ENCODE measurements at places on chromosomes 13 and 19.
A peak's percentile ranks its signal among the peaks of the same experiment; 100 is the strongest.

- no peak for DNase-seq
These were observed 78.7 kb upstream of the FAM216B start for GRCh38 chr13:42702716-42703115.

DNA sequence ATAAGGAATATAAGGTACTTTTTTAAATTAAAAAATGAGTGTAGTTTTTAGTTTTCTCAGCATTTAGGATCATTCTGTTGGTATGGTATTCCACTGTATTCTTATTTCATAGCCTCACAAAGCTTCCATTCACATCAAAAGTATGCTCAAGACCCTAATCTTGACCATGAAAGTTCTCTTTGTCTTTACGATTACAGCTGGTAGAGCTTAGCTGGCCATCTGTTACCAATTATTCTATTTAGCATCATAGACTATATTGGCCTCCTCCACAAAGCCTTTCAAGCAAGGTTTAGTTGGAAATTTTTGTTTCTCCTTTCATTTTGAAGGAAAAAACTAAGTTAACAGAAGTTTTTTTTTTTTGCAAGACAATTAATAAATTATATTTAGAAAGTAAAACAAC lies 245.1 kb downstream of the KCTD12 start:
- peak; percentile 65 for DNase-seq

GRCh38 chr13:46577696-46578589 lies 25.0 kb downstream of the LRCH1 start:
- no peak for DNase-seq

GRCh38 chr13:51348069-51348967 lies 8.8 kb downstream of the SERPINE3 start:
- no peak for DNase-seq

DNA sequence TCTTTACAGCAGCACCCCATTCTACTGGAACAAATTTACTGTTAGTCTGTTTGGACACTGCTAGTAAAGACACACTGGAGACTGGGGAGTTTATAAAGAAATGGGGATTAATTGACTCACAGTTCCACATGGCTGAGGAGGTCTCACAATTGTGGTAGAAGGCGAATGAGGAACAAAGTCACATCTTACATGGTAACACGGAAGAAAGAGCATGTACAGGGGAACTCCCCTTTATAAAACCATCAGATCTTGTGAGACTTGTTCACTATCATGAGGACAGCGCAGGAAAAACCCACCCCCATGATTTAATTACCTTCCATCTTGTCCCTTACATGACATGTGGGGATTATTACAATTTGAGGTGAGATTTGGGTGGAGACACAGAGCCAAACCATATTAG lies 1204.2 kb downstream of the SLITRK1 start:
- DNase-seq = no peak

- DNase-seq = peak; percentile 34
These were observed at the start of gene SBK2 for GRCh38 chr19:55536951-55537740. SBK2 (minus strand) TSS chr19:55537133; CDS start chr19:55536294, 839 bp downstream.

DNA sequence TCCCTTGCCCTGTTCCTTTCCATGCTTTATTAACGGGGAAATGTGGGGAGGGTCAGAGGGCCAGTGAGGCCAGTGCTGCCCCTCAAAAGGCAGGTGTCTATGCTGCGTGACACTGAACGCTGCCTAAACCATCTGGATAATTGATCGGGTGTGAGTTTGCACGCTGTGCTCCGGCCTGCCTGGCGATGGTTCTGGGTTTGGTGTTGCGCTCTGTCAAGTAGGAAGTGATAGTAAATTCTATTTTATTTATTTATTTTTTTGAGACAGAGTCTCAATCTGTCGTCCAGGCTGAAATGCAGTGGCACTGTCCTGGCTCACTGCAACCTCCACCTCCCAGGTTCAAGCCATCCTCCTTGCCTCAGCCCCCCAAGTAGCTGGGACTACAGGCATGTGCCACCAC lies 86.5 kb downstream of the ATP11A start:
- no peak for DNase-seq

DNA sequence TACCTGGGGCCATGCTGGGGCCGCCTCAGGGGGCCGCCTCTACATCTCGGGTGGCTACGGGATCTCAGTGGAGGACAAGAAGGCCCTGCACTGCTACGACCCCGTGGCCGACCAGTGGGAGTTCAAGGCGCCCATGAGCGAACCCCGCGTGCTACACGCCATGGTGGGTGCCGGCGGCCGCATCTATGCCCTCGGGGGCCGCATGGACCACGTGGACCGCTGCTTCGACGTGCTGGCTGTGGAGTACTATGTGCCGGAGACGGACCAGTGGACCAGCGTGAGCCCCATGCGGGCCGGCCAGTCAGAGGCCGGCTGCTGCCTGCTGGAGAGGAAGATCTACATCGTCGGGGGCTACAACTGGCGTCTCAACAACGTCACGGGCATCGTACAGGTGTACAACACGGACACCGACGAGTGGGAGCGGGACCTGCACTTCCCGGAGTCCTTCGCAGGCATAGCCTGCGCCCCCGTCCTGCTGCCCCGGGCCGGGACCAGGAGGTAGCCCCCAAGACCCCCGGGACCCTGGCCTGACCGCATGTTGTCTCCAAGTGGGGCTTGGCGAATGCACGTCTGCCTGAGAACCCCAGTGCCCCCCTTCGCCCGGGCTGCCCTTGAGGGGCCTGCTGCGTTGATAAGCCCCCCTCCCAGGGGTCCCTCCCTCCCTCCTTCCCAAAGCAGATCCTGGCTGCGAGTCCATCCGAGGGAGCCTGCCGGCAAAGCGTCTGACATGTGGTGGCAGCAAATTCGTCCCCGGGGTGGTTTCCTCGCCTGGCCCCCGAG lies 14.5 kb upstream of the CRTC1 start:
- DNase-seq = no peak

DNA sequence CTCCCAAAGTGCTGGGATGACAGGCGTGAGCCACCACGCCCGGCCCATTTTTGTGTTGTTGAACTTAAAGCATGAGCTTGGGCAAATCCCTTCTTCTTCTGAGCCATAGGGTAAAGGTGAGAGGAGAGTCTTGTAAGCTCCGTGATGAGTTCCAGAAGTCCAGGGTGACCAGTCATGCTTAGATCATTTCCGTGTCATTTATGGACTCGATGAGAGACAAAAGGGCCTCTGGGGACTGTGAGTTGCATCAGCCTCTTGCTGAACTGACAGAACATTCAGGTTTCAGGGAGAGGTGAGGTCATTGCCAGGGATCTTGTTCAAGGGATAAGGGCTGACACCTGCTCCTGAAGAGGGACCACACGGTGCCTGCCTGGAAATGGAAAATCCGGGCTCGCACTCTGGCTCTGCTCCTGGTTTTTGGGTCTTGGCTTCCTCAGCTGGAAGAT lies 53.6 kb downstream of the GADD45B start:
- peak; percentile 36 for DNase-seq

GRCh38 chr19:18905058-18905456 lies 9.1 kb upstream of the CERS1 start:
- DNase-seq = no peak

DNA sequence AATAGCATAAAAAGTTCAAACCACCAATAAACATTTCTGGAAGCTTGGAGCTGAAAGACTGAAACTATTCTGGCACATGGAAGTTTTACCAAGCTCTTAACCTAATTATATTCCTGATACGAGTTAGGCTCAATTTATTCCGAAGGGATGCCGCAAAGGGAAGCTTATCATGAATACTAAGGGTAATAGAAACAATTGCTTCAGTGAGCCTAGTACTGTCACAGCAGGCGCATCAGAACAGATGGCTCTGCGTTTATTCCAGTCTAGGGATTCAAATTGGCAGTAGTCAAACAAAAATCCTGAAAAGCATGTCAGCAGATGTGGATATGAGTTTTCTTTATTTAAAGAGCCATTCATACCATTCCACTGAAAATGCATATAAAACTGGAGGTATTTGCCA lies 779.5 kb downstream of the GPC5 start:
- peak; percentile 13 for DNase-seq

DNA sequence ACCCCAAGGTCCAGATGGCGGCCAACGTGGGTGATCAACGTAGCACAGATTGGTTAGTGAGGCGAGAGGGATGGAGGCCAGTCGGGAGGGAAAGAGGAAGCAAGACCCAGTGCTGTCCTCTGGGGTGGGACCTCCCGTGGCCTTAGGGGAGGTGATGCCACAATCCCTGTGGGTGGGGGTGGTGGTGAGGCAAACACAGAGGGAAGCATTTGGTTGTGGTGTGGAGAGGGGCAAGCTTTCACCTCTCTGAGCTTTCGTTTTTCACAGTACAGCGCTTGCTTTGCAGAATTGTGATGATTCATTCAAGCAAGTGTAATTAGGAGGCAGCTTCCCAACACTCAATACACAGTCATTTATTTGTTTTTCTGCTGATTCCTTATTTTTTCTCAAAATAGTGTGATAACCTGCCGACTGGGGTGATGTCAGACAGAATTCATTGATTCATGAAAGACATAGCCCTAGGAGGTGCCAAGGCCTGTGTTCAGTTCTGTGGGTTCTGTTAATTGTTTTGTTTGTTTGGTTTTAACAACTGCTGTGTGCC lies 2.4 kb downstream of the LENG8 start:
- no peak for DNase-seq

GRCh38 chr13:112588490-112589297 lies 741 bp upstream of the TUBGCP3 start:
- DNase-seq = peak; percentile 21

GRCh38 chr13:31036731-31037695 lies 104.6 kb downstream of the TEX26 start:
- no peak for DNase-seq

DNA sequence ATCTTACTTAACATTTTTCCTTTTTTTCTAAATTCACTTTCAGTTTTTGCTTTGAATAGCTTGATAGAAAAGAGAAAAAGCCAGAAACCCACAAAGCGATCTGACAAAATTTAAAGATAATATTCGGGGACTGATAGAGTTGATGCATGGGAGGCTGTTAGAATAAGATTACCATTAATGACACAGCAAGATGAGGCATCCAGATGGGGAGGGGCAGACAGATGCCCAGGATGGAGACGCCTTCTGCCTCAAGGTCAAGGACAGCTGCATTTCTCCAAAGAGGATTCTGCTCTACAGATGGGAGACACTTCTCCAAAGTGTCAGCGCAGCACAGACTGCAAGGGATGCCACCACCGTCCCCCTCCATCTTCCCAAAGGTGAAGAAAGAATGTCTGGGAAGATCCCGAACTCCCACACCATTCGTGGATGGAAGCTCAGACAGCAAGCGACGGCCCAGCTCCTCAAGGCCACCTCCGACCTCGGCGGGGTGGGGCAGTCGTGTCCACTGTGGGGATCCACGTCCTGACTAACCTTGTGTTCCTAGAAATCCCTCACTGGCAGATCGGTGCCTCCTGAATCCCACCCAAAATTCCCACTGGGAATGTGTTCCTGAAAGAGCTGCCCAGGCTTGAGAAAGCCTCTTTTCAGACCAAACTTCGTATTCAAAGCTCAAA lies 32.9 kb downstream of the NAXD start:
- no peak for DNase-seq

DNA sequence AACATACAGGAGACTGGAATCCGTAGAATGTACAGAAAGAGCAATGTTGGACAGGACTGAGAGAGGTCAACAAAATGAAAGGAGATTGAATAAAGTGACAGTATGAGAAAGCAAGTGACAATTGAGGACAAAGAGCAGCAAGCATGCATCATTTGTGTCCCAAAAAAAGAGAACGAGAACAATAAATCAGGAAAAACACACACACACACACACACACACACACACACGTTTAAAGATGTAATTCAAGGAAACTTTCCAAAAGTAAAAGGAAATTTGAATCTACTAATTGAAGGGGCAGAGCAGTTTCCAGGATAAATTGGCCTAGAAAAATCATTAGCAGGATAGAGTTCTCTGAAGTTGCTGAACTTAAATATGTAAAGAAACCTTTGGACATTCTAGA lies 16.9 kb downstream of the DPY19L3 start:
- no peak for DNase-seq

GRCh38 chr19:52191951-52192350 lies 2.1 kb downstream of the PPP2R1A start:
- DNase-seq = no peak

- no peak for DNase-seq
These were observed 76.5 kb downstream of the PCDH20 start for GRCh38 chr13:61339054-61339621.

DNA sequence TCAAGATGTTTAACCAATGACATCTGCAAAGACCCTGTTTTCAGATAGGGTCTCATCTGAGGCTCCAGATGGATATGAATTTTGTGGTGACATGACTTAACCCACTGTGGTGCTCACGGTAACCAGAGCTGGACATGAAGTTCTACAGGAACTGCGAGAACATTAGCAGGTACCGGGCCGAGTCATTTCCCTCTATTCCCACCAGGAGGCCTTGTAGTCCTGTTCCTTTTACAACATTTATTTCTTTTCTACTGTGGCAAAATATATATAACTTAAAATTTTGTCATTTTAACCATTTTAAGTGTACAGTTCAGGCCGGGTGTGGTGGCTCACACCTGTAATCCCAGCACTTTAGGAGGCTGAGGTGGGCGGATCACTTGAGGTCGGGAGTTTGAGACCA lies 7.6 kb upstream of the TSPAN16 start:
- DNase-seq = no peak

DNA sequence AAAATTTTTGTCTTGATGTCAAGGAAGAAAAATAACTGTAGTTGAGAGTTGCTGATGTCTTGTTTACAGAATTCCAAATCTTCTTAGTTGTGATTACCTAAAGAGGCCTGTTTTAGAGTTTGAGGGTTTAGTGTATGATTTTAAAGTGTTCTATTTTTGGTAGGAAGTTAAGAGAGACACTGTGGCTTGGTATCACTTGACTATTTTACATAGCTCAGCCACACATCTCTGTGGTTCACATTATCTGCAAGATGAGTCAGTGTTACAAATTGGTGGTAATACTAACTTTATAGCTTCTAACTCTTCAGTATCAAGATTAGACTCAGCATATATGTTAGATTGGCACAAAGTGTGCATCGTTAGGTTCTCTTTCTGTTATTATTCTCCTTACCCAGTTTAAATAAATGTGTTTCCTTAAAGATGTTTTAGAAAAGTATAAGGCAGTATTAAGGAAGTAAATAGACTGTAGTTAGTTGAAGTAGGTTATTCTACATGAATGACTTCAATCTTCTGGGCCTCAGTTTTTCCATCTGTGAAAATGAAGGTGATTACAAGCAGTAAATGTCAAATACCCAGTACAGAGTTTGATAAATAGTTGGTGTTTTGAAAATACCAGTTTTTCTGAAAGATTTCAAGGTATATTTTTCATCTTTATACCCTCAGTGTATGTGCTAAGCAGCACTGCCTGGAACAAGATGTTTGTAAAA lies 33.4 kb downstream of the COG6 start:
- DNase-seq = no peak
